ENCODE measurements at places on chromosomes 1 and 21.
A peak's percentile ranks its signal among the peaks of the same experiment; 100 is the strongest.

DNA sequence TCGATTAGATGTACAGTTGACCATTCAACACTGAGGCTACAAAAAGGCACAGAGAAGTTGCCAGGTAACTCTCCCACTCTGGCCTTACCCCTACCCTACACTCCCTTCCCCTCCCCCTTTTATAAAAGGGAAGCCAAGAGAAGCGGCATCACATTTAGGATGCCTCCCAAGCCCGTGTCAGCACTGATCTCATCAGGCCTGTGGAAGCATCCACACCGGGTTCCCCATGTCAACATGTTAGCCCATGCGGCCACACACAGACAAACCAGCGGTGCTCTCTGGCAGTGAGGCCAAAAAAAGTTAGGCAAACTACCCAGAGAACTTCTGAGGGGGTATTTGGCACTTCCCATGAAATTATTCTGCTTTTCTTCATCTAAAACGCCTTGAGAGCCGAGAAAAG, 29.9 kb downstream of the BCAR3 start:
- DNase-seq, result no peak

DNA sequence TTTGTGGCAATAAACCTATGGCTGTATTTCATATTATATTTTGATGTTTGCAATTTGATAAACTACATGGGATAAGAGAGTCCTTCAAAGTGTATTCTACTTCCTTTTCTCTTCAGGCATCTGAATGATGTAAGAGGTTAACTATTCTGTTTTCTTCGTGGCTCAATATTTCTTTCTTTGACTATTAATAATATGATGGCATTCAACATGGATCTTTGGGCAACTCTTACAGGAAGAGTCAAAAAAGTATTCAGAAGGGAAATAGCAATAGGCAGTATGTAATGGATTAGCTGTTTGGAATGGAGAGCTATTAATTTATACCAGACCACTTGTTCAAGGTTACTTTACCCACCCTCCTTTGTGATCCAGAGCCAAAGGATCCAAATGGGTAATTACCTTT, 74.4 kb downstream of the HMCN1 start:
- no peak for DNase-seq

DNA sequence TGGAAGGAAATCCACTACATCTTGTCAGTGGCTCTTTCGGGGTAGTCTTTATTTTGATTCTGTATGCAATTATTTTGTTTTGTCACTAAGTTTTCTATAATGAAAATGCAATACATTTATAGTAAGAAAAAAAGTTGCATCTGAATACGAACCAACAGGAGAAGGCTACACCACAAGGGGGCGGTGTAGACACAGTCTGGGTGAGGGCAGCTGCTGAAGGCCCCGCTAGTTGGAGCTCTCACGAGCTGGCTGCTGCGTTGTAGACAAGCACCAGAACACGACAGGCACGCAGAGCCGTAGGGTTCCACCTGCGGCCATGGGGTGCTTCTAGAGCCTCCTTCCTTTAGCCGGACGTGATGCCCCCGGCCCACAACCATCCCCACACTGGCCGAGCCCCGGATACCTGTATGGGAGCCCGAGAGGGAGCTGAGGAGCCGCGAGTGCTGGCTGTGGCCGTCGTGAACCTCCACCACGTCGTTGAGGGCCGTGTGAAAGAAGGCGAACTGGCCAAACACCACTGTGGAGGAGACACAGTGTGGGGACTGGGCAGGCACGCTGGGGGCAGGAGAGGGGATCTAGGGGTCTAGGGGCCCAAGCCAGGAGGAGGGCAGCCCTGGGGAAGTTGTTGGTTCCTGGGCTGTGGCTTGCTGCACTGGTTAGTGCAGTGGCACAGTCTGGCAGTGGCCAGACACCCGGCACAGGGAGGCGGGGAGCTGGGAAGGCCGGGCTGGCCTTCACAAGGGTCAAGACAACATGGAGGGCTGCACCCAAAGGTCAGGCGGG, 160.8 kb downstream of the ZSCAN20 start:
- DNase-seq, result peak; percentile 87

- DNase-seq, result no peak
Measured at GRCh38 chr1:202107321-202107761, 15.4 kb upstream of the GPR37L1 start.

GRCh38 chr1:7198664-7199063, 413.4 kb downstream of the CAMTA1 start:
- no peak for DNase-seq

DNA sequence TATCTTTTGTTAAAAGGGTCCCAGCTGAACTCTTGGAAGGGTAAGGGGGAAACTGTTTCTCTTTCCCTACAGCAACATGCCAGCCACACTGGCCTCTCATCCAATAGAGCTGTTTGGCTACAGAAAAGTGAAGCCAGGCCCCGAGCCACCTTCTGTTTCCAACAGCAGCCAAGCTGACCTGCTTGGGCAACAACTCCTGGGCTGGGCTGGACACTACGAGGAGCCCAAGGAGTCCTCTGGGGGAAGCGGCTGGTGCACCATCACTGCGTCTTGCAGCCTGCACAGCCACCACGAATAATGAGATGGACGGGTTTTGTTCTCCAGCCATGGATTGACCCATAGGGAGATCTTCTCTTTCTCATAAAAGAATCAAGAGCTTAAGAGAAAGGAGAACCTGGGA, 624.9 kb downstream of the NPHP4 start:
- no peak for DNase-seq

DNA sequence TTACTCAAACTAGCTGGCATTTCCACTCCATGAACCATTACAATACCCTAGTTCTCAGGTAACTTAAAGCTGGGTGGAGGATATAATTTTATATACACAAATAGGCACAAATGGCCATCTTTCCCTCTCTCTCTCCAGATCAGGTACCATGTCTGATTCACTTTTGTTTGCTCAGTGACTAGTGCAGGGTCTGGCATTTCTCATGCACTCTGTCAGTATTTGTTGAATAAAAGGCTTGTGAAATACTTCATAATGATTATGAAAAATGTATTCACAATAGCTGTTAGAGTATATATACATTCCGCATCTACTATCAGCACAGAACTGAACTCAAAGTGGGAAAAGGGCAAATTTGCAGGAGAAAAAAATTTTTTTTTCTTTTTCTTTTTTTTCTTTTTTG, 510.2 kb upstream of the USP24 start:
- DNase-seq, result no peak

DNA sequence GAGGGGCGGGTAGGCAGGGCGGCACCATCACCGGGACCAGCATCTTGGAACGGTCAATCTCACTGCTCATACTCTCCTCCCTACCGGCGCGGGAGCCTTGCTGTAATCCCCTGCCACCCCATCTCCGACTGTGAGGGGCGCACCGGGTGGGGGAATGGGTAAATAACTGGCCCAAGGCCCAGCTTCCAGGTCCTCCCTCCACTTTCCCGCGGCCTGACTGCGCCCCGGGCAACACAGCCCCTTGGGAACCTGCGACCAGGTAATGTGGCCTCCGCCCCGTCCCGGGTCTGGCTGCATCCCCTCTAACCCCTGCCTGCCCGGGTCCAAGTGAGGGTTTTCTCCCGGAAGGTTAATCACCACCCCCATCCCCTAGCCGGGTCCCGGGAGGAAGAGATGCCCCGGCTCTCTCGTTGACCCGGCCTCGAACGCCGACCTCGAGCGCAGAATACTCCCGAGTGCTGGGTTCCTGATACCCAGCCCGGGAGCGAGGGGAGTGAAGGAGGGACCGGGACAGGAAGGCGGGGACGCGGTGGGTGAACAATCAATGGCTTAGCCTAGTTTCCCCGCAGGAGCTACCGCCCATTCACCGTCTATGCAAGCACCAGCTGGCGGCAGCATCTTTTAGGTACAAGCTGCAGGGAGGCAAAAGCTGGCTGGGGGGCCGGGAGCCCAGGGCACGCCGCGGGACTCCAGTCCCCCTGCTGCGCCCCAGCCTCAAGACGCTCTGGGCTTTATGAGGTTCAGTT, 5.9 kb upstream of the LHX9 start:
- DNase-seq, result no peak

- DNase-seq, result no peak
Measured at GRCh38 chr21:37861561-37861960, 54.7 kb downstream of the KCNJ6 start.

- no peak for DNase-seq
Measured at GRCh38 chr1:42680921-42681683, 1.1 kb upstream of the YBX1 start.

DNA sequence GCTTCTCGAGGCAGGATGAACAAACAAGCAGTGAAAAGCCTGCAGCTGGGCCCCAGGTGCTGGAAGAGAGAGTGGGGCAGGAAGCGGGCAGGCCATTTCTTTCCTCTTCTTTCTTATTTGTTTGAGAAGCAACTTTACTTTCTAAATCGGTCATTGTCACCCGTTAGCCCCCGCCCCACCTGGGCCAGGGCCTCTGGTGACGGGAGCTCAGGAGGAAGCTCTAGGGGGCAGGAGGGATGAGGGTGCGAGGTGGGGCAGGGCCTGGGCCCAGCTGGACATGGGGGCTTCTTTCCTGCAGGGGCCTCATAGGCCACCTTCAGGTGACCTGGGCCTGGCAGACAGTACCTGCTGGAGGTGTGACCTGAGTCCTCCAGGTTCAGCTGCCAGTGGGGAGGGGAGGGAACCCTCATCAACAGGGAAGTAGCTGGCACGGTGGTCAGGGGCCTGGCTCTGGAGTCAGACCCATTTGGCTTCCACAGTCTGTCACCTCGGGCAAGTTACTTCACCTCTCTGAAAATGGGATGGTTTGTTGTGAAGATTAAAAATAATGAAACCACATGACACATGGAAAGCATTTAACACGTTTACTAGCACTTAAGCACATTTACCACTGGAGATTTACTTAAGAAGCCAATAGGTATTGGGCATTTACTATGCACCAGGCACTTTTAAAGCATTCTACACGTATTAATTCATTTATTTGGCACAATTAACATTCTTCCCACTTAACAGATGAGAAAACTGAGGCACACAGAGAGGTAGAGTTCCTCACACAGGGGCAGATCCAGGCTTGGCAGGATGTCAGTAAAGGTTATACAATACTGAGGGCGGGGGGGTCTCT, 54.1 kb upstream of the ID3 start:
- DNase-seq, result peak; percentile 52

DNA sequence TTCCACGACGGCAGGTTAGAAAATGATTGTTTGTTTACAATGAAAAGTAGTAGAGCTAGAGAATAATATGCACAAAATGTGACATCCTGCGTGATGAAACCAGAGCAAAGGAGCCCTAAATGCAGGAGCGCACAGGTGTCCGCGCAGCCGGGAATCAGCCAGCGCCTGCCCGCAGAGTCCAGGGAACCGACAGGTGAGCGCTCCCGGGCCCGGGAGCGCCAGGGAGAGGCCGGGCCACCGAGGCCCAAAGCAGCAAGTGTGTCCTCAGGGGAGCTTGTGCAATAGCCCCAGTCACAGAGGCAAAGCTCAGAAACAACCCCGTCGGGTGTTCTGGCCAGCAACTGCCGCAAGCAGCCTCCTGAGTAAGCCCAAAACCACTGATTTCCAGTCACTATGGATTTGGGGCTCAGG, 789 bp upstream of the GALE start:
- DNase-seq, result no peak

- DNase-seq, result peak; percentile 22
Measured at GRCh38 chr1:119286587-119287181, 81.9 kb upstream of the HAO2 start.

GRCh38 chr1:99768524-99769245, 2.2 kb upstream of the FRRS1 start:
- DNase-seq, result no peak

GRCh38 chr1:53350853-53351767, 23.2 kb upstream of the LRP8 start:
- DNase-seq, result no peak
